ENCODE measurements at places on chromosomes 7 and 10.

DNA sequence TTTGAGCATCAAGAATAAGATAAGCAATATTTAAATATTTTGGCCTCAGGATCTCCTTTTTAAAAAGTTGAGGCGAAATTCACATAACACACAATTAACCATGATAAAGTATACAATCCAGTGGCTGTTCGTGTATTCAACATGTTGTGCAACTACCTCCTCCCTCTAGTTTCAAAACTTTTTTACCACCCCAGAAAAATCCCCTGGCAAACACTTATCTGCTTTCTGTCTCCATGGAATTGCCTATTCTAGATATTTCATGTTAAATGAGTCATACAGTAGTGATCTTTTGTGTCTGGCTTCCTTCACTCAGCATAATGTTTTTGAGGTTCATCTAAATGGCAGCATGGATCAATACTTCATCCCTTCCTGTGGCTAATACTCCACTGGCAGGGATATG lies 31.8 kb upstream of the IL15RA start:
- no peak for DNase-seq

DNA sequence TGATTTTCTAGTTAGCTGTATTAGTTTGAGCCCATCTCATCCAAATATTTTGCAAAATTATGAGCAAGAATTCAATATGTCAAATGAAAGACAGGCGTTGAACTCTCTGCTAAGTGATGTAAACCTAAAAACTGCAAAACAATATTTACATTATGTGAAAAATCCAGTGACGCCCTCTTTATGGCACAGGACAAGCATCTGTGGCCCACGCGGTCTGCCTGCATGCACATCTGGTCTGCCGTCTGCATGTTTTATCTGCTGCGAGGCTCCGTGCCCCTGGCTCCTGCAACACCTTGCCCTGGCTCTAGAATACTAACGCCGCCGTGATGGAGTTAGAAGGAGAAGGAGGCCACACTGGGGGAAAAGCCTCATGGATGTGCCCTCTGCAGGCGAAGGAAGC lies 142.0 kb downstream of the SVIL start:
- DNase-seq, result no peak

DNA sequence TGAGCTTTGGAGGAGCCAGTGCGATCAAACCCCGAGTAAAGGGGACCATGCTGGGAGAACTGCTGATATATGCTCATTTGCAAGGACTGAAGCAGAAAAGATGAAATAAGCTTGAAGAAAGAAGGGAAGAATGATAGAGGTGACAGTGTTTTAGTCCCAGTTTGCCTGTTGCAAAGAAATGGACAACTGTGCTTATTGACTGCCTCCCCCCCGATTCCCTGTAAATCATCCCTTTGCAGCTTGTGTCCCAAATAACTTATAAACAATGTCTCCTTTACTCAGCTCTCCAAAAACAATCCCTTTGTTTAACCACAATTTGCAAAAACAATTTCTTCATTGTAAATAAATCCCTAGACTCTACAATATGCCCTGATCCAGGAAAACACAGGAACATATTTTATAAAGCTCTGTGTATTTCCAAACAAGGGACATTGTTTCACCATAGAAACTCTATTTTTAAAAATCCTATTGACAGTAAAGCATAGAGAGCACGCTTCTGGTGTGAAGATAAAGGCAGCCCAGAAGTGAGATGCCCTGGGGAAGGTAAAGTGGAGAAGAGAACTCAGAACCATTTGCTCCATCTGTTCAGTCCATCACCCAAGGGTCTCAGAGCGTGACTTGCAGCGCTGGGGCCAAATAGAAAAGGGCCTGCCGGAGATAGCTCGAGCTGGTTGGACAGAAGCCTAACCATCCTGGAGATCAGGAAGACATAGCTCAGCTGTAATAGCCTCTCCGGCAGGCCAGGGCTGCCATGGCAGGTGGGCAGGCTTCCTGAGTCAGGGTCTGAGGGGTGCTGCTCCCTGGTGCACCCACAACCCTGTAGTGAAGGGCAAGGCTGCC lies 280.5 kb downstream of the WDR11 start:
- no peak for DNase-seq

GRCh38 chr7:142862351-142862750 lies 7.5 kb downstream of the EPHB6 start:
- DNase-seq, result no peak

DNA sequence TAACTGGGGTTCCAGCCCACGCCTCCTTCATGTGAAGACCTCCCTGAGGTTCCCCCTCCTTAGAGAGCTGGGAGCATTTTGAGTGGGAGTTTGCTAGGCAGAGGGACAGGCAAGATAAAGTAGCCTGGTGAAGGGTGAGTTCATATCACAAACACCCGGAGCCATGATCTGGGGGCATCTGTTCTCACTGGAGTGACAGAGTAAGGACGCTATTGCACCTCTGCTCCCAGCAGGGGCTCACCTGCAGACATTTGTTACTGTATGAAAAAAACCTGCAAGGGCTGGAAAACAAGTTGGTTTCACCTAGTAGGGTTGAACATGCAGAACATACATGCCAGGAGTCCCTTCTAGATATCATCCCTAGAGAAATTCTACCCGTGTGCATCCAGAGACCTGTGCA lies 88.4 kb downstream of the CARD11 start:
- DNase-seq, result no peak

DNA sequence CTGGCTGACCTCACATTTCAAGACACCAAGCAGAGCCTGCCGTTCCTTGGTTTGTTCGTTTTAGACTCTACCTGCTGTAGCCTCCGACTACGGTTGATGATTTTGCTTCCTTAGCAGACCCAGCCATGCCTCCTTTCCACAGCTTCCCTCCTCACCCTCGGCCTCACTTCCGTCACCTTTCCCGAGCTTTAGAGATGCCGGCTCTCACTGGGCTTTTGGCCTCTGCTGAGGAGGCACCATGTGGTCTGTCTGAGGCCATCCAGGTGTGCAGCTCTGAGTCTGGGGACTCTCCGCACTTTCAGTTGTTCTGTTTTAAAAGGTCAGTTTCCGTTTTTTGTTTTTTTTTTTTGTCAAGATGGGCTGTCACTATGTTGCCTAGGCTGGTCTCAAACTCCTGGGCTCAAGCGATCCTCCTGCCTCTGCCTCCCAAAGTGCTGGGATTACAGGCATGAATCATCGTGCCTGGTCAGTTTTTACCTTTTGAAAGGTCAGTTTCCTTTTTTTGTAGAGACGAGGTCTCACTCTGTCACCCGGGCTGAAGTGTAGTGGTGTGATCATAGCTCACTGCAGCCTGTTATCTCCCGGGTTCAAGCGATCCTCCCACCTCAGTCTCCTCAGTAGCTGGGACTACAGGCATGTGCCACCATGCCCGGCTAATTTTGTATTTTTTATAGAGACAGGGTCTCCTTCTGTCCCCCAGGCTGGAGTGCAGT lies 11.7 kb downstream of the ORAI2 start:
- DNase-seq, result no peak

DNA sequence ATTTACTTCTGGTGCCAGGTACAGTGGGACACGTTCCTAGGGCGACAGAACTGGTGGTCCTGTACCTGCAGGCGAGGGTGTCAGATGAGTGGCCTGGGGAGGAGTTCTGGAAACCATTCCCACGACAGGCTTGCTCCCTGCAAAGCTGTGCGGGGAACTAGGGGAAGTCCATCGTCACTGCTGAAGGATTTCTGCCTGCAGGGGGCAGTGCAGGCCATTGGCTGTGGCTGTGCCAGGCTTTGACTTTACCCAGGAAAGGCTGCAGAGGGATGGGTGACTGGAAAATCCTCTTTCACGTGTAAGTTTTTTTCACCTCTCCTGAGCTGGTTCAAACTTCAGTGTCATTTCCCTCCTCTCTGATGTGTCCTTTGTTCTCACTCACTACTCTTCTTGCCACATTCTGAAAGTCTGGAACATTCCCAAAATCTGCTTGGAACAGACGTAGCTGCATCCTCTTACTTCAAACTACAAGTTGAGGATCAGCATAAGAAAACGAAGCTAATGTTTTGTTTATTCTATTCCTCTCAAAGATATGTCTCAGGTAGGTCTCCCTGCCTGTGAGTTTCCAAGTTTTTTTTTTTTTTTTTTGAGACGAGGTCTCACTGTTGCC lies 126.5 kb downstream of the SH2D4B start:
- no peak for DNase-seq

- DNase-seq, result no peak
Measured at GRCh38 chr10:95193944-95194343, at the start of gene ACSM6. Gene ACSM6 (plus strand): TSS chr10:95194238. CDS start chr10:95194486, 248 bp downstream.

GRCh38 chr10:112816033-112816430 lies 134.0 kb upstream of the TCF7L2 start:
- no peak for DNase-seq

GRCh38 chr7:65731562-65732035 lies 141.3 kb upstream of the VKORC1L1 start:
- DNase-seq, result no peak

- no peak for DNase-seq
Measured at GRCh38 chr7:80907141-80907601, 11.7 kb downstream of the SEMA3C start.

DNA sequence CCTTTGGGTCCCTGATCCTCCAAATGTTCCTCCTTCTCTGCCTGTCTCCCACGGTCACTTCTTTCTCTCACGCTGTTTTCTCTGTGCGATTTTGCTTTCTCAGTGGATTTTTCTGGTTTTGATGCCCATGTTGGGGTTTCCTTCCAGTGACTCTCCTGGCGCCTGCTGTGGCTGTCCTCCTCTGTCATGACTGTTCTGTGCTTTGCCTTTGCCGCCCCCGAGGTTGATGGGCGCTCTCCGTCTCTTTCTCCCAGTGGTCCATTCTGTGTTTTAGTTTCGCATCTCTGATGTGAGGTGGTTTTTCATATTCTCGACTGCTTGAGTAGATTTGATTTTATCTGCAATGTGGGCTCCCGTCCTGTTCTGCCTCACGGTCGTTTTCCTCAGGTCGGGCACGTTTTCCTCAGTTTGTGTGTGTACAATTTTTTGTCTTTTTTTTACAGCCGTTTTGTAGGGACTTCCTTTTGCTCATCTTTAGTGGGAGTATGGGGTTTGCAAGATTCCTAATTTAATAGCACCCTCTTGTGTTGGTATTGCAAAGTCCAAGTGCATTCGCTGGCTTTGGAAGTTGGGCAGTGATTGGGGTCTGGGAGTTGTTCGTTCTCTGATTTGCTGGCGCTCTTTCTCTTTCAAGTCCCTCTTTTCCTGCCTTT lies 100.0 kb downstream of the INPP5A start:
- no peak for DNase-seq

GRCh38 chr10:9038146-9038714 lies 983.7 kb downstream of the GATA3 start:
- no peak for DNase-seq

GRCh38 chr7:116340943-116341907 lies 130.9 kb downstream of the TES start:
- no peak for DNase-seq

DNA sequence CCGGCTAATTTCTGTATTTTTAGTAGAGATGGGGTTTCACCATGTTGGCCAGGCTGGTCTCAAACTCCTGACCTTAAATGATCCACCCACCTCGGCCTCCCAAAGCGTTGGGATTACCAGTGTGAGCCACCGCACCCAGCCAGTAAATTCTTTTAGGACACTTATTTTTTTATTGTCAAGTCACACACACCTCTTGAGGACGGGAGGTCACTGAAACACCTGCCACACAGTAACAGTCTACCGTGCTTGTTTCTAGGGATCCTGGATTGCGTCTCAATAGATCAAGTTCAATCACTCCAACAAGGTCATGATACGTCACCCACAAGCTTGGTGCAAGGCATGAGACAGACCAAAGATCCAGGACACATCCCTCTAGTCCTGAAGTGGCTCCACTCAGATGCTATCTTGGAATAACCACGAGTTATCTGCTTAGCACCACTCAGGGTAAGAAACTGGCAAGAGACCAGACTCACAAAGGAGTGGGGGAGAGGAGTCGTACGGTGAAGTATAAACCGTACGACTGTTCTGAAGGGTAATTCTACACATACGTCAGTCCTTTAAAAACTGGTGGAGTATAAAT lies 58.9 kb upstream of the NCAPG2 start:
- no peak for DNase-seq

DNA sequence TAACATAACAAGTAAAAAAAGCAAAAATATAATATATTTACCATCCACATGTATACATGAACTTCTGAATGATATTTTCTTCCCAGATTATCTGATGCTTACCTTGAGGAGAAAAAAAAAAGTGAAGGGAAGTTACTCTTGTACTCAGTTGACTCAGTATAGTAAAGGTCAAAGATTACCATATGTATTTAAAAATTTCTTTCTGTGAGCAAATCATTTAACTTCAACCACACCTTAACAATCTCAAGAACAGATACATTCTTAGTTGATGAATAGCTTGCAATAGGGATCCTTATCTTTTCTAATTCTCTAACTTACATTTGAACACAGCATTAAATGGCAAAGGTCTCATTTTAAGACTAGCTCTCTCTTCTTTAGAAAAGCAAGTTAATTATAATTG lies 29.8 kb downstream of the PRR15 start:
- no peak for DNase-seq

All from NCI-H187 treated with DMSO at 0.1 percent for 48 hours (cell line).